Aorta (tissue), 5 donors: ENCODE measurements at places on chromosomes 6 and 20.

- DNase-seq: no peak
Observed at GRCh38 chr6:96015518-96016333, at the start of gene FUT9. Gene FUT9 (plus strand): TSS chr6:96015974. CDS start chr6:96203156, 187,182 bp downstream.

- DNase-seq: no peak
Observed at GRCh38 chr20:22566876-22567658, 17.3 kb downstream of the FOXA2 start.

DNA sequence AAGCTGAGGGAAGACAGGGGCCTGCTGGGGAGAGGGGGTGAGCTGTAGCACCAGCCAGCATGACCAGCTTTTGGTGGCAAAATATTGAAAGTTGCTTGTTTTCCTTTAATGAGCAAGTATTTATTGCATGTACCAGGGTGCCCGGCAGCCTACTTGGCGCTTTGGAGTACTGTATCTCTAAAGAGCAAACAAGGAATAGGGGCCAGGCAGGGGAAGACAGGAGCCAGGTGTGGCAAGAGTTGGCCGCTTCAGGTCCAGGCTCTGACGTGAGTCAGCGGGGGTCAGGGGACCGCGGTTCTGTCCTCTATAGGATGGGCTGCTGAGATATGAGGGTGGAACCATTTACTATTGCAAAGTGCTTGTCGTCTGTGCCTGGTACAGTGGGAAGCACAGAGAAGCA, 63.1 kb downstream of the PSMG4 start:
- DNase-seq: no peak

- peak; percentile 78 for DNase-seq
Observed at GRCh38 chr20:1130847-1131246, 12.4 kb downstream of the PSMF1 start.

- no peak for DNase-seq
Observed at GRCh38 chr20:11791835-11792567, 125.7 kb upstream of the BTBD3 start.

DNA sequence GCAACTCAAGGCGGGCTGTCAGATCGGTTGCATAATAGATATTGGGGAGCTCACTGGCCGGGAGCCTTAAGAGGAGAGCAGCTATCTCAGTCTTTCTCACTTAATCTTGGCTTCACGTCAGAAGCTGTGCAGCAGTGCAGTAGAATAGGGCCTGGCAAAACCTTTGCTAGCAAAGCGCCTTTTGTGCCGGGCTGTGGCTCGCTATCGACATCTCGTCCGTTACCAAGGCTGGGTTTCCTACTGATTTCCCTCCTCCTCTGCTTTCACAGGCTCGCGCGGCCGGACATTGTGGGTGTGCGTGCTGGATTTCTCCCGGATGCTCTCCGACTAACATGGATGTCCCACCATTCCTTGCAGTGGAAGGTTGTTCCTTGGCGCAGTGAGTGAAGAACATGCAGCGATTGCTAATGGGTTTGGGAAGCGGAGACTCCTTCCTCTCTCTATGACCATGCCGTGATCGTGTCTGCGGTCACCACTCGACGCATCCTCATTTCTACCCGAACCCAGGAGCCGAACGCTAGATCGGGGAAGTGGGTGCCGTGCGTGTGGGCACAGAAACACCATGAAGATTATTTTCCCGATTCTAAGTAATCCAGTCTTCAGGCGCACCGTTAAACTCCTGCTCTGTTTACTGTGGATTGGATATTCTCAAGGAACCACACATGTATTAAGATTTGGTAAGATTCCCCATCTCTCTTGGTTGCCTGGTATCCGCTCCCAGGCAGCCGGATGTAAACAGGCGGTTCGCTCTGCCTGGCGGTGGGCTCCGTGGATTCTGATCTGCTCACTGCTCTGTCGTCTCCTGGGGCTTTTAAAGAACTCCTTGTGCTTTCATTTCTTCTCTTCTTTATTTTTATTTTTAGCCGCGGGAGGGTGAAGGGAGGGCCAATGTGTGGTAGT, 5.5 kb downstream of the GRIK2 start:
- DNase-seq: no peak

- DNase-seq: no peak
Observed at GRCh38 chr20:18754030-18754652, 59.4 kb upstream of the SCP2D1 start.

DNA sequence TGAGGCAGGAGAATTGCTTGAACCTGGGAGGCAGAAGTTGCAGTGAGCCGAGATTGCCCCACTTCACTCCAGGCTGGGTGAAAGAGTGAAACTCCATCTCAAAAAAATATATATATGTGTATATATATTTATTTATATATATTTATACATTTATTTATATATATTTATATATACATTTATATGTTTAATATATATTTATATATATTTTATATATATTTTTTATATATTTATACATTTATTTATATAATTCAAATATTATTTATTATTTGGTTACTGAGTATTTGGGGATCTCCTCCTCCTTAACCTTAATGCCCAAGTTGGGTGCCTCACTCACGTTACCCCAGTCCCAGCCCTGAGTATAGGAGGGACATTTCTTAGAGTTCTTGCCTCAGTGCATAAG, 2.7 kb downstream of the FAM50B start:
- DNase-seq: no peak

DNA sequence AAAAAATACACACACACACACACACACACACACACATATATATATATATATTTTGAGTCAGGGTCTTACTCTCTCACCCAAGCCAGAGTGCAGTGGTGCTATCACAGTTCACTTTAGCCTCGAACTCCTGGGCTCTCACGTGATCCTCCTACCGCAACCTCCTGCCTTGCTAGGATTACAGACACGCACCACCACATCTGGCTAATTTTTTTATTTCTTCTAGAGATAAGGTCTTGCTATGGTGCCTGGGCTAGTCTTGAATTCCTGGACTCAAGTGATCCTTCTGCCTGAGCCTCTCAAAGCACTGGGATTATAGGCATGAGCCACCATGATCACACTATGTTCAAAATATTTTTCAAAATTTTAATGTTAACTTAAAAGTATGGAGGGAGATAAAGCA, 43.5 kb downstream of the NUP153 start:
- no peak for DNase-seq

- DNase-seq: peak; percentile 84
Observed at GRCh38 chr20:48025051-48025515, 239.8 kb upstream of the SULF2 start.

DNA sequence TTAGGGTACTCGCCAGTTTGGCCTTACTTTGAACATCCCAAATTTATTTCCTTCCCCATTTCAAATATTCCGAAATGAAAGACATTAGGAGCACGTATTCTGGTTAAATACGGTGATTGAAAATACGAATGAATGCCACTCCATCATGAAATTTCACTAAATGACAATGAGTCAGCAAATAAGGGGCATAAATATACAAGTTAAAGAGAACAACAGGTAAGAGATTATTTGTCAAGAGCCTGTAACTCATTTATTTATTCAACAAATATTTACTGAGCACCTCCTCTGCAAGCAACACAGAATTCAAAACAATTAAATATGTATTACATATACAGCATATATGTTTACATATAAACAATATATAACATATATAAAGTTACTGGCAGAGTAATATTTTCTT, 44.8 kb downstream of the MYB start:
- no peak for DNase-seq

GRCh38 chr20:62012631-62013030, 53.0 kb downstream of the TAF4 start:
- no peak for DNase-seq

DNA sequence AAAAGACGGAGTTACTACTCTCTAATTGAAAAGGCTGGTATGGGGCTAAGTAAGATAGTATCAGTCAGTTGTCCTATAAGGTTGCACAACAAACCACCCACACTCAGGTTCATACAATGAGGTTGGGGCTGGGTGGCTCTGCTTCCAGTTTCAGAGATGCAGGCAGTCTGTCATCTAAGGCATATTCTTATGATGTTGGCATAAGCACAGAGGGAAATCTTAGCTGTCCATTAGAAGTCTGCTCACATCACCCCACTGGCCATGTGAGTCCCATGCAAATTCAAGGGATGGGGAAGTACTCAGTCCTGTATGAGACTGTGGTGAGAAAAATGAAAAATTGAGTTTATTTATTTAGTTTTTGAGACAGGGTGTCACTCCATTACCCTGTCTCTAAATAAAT, 118.6 kb downstream of the LAMP5 start:
- DNase-seq: no peak

DNA sequence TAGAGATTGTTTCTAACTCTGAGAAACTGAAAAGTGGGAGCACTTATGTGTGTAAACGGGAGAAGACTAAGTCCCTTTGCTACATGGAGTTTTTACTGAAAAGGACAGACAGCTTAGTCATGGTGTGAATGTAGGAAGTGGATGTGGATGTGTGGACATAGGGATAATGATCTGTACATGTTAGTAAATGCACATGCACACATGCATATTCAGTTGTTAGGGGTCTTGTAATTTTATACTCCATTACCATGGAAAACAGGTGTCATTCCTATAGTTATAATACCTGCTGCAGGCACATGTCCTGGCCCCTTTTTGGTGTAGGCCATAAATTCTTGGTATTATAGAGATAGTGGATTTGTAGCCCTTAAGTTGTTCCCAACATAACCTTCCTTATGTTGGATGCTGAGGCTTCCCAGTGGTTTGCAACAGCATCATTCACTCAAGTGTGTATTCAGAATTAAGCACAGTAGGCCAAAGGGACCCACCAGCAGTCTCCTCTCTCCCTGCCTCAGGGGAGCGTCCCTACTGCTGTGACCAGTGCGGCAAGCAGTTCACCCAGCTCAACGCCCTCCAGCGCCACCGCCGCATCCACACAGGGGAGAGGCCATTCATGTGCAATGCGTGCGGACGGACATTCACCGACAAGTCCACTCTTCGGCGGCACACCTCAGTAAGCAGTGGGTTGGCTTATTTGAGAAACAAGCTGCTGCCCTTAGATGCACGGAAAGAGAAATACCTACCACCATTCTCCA, 7.3 kb downstream of the GZF1 start:
- DNase-seq: no peak

GRCh38 chr6:159469443-159469842, 223.6 kb downstream of the SOD2 start:
- DNase-seq: no peak

DNA sequence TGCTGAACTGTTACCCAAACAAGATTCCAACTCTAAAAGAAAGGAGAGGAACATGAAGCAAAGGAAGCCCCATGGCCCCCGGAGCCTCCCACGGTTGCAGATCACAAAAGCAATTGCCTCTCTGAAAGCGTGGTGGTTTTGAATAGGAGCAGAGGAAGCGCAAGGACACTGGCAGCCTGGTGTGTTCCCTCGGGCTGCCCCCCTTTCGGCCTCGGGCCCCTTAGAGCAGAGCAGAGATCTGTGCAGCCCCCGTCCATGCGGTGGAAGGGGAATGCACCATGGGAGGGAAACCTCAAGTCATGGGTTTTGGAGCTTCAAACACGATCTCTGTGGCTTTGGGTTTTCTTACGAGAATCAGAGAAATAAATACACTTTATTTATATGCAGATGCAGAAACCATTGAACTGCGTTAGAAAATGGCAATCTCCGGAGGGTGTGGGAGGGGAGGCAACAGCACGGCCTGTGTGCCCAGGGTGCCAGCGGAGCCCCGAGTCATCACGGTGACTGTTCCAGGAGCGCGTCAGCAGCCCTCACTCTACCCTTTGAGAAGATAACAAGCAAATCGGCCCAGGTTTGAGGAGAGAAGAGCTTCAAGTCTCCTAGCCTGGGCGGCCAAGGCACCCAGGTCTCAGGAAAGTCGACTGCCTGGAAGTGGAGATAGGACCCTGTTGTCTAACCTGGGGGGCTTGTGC, 20.5 kb downstream of the FOXF2 start:
- no peak for DNase-seq

DNA sequence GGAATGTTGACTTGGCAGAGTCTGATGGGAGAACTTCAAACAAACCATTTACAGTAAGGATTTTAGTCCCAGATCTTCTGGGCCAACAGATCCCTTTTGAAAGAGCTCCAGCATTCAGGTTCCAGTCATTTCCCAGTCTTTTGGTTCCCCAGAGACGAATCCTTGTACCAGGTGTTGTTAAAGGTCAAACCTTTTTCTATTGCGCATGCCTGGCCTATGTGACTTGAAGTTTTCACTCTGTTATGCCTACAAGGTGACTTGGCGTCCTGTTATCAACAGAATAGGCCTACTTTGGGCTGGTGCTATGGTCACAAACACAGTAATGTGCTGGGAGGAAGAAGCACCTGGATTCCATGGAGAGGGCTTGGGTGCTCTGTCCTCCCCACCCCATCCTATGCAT, 52.3 kb downstream of the PXDC1 start:
- DNase-seq: no peak

DNA sequence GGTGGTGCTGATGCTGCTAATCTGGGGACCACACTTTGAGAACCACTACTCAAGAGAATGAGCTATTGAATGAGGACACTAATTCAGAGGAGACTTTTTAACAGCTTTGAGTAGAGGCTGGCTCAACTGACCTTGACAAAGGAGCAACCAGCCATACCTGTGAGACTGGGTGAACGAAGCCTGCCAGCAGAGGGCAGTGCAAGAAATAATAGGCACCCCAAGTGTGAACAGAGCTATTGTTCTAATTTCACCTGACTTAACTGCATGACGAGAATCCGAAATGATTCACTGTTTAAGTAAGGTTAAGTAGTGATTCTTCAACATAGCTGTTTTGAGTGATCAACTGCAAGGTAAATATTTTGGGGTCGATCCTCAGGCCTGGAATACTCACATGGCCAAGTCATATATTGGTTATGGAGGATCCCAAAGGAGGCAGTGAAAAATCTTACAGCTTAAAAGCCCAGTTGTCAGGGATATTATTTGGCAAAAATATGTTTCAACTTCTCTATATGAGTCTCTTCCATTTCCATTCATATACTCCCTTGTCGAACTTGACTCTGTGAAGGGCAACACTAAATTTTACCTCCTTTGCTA, 550.5 kb upstream of the MARCKS start:
- peak; percentile 45 for DNase-seq

GRCh38 chr6:26187292-26187691, 100.1 kb downstream of the HFE start:
- DNase-seq: no peak

GRCh38 chr6:3410385-3411360, 46.2 kb downstream of the SLC22A23 start:
- DNase-seq: peak; percentile 72

GRCh38 chr20:14599613-14600012, 262.2 kb upstream of the FLRT3 start:
- DNase-seq: no peak

DNA sequence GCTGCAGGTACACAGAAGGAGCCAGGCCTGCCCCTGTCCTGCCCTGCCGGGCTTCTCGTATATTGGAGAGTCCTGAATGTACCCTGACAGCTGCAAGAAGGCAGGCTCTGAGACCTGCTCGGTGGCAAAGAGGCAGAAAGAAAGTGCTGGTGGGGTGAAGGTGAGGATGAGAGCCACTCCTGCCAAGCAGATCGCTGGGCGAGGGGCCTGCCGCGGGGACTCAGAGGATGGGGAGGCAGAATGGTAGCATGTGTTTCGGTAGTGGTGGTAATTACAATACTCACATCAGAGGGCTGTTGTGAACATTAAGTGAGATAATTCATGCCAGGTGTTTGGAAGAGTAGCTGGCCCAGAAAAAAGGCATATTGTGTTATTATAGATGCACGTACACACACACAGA, 56.6 kb upstream of the SLC22A23 start:
- DNase-seq: no peak
